ENCODE measurements at places on chromosomes 11 and 22.

DNA sequence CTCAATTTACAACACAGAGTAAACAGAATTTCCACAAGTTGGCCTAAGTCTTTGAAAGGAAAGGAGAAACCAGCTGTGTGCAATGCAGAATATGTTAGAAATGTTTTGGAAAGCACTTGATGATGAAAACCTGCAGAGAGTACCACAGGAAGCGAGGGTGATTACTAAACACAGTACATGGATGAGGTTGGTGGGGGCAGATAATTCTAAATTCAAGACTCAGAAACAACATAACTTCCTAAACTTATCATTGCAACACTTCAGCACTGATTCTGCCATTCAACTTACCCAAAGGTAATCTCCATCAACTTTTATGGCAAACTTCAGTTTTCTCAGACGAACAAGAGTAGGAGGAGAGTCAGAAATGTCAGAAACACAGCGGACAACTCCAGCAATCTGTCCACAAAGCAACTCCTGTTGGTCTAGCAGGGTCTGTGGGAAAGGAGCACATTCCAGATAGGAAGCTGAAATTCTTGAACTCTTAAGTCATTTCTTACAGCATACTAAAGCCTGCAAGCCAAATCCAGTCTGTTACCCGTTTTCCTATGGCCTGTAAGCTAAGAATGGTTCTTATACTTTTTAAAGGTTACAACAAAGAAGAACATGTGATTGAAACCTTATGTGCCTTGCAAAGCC is 6.8 kb downstream of the HPS4 start:
- DNase-seq = peak; percentile 87

DNA sequence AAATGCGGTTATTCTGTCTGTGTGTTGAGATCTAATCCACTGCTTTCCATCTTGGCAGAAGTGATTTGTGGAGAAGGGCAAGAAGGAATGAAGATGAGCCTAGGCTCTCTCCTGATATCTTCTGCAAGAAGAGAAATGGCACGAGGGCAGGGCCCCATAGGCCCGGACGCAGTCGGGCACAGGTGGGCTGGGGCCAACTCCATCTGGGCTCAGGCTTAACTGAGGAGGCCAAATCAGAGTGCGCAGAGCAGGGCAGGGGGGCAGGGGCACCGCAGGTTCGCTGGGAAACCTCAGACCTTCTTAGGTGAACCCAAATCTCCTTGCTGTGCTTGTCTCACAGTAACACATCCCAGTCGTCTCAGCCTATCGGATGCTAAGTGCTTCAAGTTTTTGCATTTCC is 32.8 kb upstream of the BID start:
- no peak for DNase-seq

DNA sequence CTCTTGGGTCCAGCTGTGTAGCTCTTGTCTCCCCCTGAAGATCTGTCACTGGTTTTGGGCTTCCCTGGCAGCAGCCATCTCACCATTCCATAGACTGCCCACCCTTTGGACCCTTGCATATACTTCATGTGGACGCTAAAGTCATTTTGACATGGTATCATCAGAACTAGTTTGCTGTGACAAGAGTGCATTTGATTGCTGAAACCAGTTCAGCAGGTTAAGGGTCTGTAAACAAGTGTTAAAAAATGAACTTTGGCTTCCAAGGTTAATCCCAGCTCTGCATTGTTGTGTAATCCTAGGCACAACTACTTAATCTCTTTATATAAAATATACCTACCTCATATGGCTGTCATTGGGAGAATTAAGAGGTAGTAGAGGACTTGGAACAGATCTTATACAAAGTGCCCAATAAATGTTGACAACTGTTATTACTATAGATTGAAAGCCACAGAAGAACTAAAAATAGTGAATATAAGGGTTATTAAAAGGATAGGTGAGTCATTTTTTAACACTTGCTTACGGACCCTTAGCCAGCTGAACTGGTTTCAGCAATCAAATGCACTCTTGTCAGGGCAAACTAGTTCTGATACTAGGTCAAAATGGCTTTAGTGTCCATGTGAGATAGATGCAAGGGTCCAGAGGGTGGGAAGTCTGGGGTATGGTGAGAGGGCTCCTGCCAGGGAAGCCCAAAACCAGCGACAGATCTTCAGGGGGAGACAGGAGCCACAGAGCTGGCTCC is 29.4 kb downstream of the CCDC90B start:
- no peak for DNase-seq

- DNase-seq = peak; percentile 26
These were observed 47.9 kb downstream of the PPP6R3 start for GRCh38 chr11:68508425-68508824.

- no peak for DNase-seq
These were observed 9.0 kb downstream of the BLID start for GRCh38 chr11:122107045-122107444.

DNA sequence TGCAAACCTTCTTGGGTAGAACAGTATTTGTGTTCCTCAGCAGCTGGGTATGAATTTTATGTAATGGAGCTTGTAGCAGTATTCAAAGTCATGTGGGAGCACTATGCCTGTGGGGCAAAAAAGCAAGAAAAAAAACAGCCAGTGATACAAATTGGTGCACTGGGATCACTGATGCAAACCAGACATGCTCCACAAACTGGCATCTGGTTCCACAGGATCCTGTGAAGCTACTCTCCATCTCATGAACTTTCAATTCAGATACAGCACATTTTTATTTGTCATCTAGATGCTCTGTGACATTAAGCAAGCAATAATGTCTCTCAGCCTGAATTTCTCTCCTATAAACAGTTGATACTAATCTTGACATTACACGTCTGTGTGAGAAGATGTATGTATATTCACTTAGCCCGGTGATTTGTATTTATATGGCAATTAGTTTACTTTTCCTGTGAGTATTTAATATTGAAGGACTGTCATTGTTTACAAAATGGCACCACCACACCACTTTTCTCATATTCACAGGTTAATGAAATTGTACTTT is 208.5 kb upstream of the GRIA4 start:
- DNase-seq = no peak

GRCh38 chr11:88169471-88169870 is 5.8 kb downstream of the RAB38 start:
- DNase-seq = no peak

DNA sequence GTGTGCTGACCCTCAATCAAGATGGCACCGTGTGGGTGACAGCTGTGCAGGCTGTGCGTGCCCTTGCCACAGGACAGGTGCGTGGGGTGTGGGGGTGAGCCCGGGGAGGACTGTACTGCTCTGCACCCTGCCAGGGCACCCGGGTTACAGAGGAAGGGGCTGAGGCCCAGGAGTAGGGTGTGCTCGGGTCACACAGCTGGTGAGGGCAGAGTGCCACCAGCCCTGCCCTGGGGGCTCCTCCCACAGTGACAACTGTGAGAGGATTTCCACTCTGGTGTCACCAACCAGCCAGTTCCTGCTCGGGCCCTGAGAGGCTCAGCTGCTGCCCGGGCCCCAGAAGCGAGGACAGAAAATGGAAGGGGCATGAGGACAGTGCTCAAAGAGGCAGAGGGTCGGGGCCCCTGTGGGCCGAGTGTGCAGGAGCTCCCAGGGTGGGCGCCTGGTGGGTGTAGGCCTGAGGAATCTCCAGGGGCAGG is 20.5 kb downstream of the TRMU start:
- no peak for DNase-seq

DNA sequence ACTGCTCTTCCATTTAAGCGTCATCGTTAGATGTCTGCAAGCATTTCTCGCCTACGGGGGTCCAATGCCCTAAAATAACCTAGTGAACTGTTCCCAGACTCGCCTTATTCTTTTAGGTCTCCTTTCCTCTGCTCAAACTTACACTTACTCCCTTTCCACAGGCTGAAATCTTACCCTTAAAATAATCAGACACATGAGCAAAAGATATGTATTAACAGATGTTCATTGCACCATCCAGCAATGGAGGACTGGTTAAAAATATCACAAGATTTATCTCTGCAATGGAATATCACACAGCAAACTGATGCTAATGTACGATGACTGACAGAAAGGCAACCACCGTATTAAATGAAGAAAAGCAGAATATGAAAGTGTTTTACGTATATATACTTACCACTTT is 1.6 kb upstream of the CSTF3 start:
- no peak for DNase-seq

DNA sequence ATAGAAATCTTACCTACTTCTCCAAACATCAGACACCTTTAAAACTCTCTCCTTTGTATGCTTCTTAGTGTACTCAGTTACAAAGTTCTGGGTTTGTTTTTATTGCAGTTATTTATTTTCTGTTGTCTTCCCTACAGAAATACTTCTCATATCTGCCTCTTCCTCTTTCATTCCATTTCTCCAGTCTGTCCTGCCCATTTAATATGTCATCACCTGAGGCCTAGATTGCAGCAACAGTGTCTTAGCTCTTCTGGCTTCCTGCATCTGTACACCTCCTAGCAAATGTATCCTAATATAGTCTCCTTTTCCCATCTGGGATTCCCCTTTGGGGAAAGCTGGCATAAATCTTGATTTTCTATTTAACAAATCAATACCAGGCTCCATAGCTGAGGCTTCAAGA is 34.9 kb upstream of the PCF11 start:
- no peak for DNase-seq

GRCh38 chr11:3712274-3712673 is 41.1 kb upstream of the CHRNA10 start:
- DNase-seq = no peak

- no peak for DNase-seq
These were observed 12.9 kb downstream of the MYEOV start for GRCh38 chr11:69306821-69307220.

DNA sequence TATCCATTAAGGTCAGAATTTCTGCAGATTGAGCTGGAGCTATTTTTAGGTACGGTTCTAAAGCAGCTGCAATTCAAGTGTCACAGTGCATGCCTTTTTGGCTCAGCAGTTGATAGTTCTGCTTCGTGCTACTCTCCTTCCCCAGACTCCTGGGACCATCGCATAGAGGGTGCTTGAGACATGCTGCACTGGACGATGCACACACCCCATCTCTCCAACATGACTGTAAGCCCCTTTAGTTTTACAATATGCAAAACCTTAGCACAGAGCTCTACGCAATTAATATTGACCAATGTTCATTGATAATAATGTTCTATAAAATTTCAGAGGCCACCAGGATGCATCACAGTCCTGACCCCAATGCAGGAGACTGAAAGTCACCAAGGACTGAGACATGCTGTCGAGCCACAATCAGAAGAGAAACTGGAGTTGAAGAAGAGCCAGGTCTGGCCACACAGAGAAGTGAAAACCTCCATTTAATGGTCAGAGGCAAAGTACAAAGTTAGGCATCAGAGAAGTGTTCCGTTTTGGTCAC is 120.9 kb upstream of the ZC3H12C start:
- DNase-seq = no peak

- DNase-seq = no peak
These were observed 928.4 kb upstream of the CCDC90B start for GRCh38 chr11:84214557-84214956.

DNA sequence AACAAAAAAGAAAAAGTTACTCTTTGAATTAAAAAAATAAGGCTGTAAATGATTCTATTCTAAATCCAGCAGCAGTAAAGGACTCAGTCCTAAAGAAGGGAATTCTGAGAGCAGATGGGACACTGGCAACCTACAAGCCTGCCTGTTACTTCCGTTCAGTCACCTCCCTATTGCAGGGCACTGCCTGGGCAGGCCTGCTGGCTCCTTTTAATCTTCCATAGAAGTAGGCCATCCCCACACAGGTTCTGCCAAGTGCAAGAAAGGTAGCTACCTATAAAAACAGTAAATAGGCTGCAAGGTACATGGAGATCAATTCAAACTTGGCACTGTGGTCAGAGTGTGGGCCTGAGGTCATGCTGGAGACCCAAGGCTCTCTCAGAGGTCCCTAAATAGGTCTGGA is 136.4 kb downstream of the TRIM44 start:
- no peak for DNase-seq

DNA sequence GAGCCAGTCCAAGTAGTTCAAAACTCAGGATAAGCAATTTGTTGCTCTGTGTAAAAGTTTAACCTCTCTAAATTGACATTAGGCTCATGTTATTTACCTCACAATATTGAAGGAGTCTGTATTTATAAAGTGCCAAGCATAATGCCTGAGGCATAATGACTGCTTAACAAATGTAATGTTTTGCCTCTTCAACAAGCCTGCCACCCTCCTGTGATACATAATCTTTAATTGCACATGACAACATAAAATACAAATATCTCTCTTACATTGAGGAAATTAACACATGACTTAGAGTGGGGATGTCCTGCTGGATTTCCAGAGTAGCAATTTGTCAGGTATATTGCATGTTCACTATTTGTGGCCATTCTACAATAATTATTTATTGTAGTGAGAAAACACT is 469.2 kb upstream of the ANO5 start:
- DNase-seq = no peak

DNA sequence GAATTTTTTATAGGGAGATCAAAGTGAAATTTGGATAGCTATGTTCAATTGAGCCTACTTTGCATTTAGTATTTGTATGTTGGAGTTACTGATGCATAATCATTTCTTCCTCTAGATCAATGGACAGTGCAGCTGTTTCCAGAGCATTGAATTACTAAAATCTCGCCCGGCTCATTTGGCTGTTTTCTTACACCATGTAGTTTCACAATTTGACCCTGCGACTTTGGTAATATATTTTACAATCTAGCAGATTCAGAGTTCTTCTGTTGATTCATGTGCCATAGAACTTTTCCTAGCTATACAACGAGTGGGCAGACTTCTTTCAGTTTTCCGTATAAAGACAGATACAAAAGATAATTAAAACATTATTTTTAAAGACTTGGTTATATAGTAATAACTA is 70.0 kb upstream of the GRIK4 start:
- DNase-seq = no peak

DNA sequence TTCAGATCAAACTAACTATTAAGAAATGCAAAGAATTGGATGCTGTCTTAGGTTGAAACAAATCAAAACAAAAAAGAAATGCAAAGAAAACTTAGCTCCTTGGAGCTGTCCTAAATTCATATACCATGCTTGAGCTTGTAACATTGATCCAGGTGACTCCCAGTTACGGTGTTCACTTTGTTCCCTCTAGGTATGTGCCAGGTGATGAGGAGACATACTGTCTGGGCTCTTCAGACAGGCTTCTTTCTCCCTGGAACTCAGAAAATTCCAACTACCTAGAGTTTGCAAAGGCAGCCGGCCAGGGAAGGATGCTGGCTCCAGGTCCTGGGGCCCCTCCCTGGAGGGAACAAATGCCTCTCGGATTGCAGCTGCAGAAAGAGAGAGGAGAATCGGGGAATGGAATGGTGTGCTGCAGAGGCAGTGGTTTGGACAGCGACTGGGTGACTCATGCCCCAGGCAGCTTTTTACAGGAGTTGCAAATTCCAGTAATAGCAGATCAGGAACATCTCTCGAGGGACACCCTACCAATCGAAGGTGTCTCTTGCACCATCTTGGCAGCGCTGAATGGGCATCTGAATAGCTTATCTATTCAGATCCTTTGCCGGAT is 12.3 kb upstream of the ASPHD2 start:
- peak; percentile 85 for DNase-seq

DNA sequence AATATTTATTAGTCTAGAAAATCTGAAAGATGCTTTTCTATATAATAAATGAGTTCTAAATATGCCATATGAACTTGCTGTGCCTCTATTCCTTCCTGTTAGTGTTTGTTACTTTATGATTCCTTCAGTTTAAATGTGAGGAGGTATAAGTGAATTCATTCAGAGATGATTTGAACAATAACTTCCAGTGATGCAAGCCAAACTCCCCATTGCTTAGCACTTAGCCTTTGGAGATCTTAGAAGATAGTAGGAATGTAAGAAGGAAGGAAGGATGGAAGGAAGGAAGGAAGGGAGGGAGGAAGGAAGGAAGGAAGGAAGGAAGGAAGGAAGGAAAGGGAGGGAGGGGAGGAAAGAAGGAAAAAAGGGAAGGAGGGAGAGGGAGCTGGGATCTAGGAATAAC is 25.1 kb downstream of the MMP13 start:
- no peak for DNase-seq
